HCEC 1CT (cell line): ENCODE measurements at places on chromosomes 11 and 22.
A peak's percentile ranks its signal among the peaks of the same experiment; 100 is the strongest.

- DNase-seq = no peak
Observed at GRCh38 chr11:123594188-123594901, 60.1 kb downstream of the SCN3B start.

- DNase-seq = no peak
Observed at GRCh38 chr11:48125866-48126265, 90.7 kb upstream of the OR4B1 start.

DNA sequence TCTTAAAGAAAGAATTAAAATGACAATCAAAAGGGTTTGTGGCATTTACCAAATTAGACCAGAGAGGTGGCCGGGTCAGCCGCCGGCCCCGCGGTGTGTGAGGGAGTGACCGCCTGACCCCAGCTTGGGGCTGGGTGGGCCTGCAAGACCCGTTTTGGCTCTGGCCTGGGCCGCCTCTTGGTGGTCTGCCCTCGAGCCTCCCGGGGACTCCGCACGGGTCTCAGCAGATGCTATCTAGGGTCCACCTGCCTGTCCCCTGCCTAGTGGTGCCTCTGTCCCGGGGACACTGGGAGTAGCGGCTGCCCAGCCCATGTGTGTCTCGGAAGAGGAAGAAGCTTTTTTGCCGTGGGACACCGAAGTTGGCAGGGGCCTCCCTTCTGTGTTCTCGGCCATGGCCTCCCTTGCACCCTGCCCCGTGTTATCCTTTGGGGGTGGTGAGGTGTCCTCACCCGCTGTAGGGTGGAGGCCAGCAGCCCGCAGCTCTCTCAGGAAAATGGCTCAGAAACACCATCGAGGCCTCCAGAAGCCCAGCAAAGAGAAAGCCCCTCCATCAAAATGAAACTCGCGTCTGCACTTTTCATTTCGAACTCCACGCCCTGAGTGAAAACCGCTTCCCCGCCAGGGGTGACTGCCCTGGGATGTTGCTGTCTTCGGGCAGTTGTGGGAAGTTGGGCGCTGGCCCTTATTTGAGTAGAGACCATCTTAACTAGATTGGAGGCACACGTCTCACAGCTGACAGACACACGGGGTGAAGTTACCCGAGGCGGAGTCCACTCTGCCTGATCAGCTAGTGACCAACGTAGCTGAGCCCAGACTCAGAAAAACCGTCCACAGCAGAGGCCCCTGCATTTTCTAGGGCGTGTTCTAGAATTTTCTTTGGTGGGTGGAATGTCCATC, 8.0 kb downstream of the CCND1 start:
- no peak for DNase-seq

GRCh38 chr22:22452211-22452610, 56.3 kb downstream of the ZNF280B start:
- DNase-seq = no peak

DNA sequence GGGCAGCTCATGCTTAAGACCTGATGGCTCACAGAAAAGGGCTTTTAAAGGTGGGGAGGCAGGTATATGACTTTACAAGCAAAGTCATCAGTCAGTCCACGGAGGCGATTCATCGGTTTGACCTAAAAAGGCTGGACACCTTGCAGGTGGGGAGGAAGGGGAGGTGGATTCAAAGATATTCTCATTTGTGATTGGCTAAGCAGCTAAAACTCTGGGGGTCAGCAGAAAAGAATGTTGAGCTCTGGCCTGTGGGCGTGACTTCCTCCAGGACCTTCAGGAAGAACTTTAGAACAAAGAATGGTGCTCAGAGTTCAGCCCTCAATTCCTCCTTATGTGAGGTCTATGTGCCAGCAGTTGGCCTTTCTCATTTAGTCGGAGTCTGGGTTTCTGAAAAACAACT, 78.3 kb upstream of the LMO1 start:
- DNase-seq = no peak

- no peak for DNase-seq
Observed at GRCh38 chr11:118933486-118933885, 7.8 kb upstream of the BCL9L start.

- DNase-seq = no peak
Observed at GRCh38 chr11:109865548-109866186, 227.5 kb upstream of the ZC3H12C start.

GRCh38 chr11:74255741-74256375, 55.6 kb downstream of the P4HA3 start:
- peak; percentile 53 for DNase-seq

- no peak for DNase-seq
Observed at GRCh38 chr11:132994966-132995365, 537.3 kb downstream of the OPCML start.

GRCh38 chr11:92199991-92200390, 24.6 kb upstream of the FAT3 start:
- DNase-seq = no peak
